ENCODE measurements at places on chromosomes 7 and 10.

GRCh38 chr10:59090817-59091622, 85.4 kb upstream of the PHYHIPL start:
- no peak for DNase-seq

DNA sequence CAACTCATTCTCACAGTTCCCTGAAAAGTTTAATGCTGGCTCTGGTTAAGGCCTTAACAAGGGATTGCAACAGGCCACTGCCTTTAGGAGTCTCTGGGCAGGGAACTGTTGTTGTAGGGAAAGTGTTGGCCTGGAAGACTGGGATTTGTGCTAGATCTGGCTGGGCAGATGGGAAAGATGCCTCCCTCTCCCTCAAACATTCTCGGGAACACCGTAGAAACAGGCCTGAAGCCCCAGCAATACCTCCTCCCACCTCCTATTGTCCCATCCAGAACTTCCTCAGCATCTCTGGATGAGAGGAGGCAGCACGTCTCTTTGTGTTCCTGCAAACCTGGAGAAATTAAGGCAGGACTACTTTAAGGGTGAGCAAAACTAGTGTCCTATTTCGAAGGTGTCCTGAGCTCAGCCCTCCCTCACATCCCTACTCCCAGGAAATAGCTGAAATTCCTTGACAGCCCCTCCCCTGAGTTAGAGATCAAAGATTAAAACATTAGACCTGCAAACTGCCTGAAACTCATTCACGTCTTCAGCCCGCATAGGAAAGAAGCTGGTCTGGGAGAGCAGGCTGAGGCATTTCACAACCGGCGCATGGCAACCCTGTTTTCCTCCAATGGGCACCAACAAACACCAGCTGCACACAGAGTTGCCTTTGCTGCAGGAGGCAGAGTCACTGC, 10.9 kb upstream of the MAP3K8 start:
- DNase-seq, result no peak

DNA sequence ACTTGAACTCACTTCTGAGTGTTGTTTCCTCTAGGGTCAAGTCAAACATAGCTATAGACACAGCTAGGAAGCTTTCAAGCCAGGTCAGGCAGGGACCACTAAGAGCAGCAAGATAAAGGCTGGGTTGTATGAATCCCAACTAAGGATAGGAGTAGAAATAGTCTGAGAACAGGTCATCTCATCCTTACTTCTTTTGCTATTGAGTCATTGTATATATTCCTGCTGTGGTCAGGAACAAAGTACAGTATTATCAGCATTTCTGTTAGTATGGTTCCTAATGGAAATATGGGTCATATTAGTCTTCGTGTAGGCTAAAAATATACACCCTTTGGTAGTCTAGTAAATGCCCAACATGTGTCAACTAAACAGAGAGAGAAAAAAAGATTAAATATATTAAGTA, 145.3 kb downstream of the BTAF1 start:
- no peak for DNase-seq

- DNase-seq, result no peak
Observed at GRCh38 chr7:139725077-139725476, 52.7 kb downstream of the HIPK2 start.

DNA sequence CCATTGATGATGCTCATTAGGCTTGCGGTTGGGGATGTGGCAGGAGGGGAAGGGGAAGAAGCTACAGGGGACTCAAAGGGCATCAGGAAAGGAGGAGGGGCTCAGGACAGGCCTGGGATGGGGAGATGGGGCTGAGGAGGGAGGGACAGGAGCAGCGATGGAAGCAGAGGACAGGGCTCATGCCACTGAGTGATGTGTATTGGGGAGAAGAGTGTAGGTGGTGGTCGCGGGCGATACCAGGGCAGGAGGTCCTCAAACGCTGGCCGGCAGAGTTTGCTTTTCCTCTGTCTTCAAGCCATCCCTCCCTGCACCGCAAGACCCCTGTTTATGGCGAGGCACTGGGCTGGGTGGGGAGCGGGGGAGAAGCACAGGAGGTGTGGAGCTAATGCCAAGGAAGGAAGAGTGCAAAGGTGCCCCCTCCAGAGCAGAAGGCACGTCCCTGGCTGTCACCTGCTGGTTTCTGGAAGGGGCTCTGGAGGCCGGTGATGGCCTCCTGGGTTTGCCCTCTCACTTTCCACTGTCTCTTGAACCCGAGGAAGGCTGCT, 134.7 kb downstream of the SVIL start:
- DNase-seq, result no peak

- no peak for DNase-seq
Observed at GRCh38 chr10:75722020-75722419, 290.6 kb downstream of the LRMDA start.

- DNase-seq, result no peak
Observed at GRCh38 chr7:18855796-18856195, 261.6 kb downstream of the TWIST1 start.

GRCh38 chr10:5659702-5660528, 6.5 kb downstream of the ASB13 start:
- DNase-seq, result no peak

- DNase-seq, result no peak
Observed at GRCh38 chr7:12030116-12030515, 181.0 kb upstream of the TMEM106B start.

DNA sequence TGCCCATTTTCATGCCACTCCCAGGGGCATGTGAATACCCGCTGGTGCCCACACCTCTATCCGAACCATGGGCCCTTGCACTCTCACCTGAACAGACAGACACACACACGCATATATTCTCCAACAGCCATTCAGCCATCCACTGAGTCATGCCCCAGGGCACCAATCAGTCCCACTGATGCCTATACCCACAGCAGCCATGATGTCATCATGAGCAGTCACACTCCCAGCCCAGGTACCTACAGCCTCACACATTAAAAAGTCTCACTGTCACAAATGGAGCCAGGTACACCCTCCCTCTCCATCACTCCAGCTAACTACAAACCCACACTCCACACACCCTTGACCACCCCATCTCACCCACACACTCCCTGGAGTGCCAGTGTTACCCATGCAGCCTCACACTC, 12.2 kb downstream of the VSIR start:
- peak; percentile 68 for DNase-seq

GRCh38 chr10:31090894-31091607, 59.4 kb upstream of the ZNF438 start:
- no peak for DNase-seq

DNA sequence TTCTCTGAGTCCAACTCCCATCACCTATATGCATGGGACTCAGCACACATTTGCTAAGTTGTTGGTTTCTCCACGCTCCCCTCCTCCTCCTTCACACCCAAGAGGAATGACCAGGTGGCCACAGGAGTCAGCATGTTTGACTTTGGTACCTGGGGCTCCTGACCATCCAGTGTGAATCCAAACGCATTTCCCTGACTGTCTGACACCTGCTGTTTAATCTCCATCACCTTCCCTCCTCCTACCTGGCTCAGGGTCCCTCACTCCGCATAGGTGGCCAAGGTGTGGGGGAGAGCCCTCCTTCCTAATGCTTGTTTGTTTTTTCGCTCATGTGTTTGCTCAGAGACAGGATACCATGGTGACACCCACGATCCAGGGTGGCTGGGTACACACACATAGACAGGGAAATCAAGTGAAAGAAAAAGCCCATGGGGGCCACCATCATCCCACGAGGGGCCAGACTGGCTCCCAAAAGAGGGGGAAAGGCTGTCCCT, 194.9 kb downstream of the KCNMA1 start:
- DNase-seq, result no peak

DNA sequence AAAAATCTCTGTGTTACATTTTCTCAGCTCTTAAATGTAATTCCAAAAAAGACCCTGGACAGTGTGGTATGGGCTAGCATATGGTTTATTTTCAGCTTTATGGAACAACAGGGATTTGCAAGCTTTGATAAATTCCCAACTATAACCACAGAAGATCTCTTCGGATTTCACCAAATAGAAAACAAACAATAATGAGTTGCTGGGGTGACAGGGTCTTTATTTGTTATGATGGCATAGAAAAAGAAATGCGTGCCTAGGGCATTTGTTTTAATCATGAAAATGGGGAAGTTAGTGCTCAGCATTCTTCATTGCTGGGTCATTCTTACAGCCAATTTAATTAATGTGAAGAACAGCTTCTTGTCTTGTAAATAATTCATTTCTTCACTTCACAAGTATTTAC, 139.0 kb downstream of the LRRN3 start:
- no peak for DNase-seq

- DNase-seq, result peak; percentile 33
Observed at GRCh38 chr7:141702047-141702567, at the start of gene DENND11. Gene DENND11, minus strand, starts transcription at chr7:141702166. Its CDS starts 13 bp downstream, at chr7:141702153.

GRCh38 chr7:157003756-157004520, 6.5 kb downstream of the MNX1 start:
- no peak for DNase-seq

DNA sequence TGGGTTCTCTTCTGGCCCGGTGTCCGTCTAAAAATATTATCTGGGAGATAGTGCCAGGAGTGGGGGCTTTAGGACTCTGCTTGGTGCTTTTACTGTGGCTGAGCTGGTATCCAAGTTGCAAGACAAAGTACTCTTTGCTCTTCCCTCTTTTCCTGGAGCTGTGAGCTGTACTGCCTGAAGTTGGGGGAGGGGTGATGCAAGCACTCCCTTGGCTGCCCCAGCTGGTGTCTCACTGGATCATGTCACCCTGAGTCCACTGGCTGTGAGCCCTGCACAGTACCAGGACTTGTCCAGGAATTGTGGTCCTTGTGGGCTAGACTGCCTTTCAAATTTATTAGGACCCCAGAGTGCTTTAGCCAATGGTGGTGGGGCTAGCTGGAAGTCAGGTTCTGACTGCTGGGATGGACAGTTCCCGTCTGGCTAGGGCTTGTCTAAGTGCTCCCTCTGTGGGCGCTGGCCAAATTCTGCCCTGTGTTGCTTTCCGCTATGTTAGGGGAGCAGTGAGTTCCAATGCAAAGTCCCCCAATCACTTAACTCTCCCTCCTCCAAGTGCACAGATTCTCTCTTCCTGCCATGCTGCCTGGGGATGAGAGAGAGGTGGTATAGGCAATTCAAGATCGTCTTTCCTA, 13.1 kb downstream of the CC2D2B start:
- no peak for DNase-seq

DNA sequence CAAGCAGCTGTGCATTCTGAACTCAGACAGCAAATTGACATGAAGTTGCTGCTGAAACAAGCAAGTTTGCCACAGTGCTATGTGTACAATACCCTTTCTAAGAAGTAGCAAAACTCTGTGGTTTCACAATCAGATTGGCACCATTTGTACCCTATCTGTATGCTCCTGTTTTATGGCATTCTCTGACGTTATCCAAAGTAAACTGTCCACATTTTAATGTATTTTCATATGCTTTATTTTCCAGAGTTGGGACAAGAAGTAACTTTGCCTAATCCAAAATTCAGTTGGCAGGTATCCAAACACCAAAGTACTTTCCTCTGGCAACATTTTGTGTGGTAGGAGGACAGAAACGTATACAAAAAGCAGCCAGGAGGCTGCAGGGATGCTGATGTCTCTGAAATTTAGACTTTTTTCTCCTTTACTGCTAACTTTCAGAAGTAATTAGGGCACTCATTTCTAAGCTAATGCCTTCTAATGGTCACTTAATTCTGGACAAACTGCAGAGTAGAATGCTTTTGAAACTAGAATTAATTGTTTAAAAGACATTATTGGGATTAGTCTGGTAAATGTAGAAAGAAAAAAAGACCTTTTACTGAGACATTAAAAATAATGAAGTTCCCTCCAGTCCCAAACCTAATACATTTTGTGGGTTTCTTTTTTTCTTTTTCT, 414.7 kb upstream of the NRP1 start:
- DNase-seq, result no peak

- DNase-seq, result no peak
Observed at GRCh38 chr10:103502849-103503660, 9.6 kb downstream of the NEURL1 start.

- DNase-seq, result no peak
Observed at GRCh38 chr10:127444155-127444554, 105.0 kb upstream of the NPS start.

Measured in activated CD4-positive, alpha-beta T cell treated with anti-CD3 and anti-CD28 coated beads, Interleukin-2, amount 50 U/mL, for 4 hours (primary cell).